Activated CD4-positive, alpha-beta T cell treated with anti-CD3 and anti-CD28 coated beads, Interleukin-2, amount 50 U/mL, for 16 hours (primary cell): ENCODE measurements at places on chromosomes 11 and 22.

DNA sequence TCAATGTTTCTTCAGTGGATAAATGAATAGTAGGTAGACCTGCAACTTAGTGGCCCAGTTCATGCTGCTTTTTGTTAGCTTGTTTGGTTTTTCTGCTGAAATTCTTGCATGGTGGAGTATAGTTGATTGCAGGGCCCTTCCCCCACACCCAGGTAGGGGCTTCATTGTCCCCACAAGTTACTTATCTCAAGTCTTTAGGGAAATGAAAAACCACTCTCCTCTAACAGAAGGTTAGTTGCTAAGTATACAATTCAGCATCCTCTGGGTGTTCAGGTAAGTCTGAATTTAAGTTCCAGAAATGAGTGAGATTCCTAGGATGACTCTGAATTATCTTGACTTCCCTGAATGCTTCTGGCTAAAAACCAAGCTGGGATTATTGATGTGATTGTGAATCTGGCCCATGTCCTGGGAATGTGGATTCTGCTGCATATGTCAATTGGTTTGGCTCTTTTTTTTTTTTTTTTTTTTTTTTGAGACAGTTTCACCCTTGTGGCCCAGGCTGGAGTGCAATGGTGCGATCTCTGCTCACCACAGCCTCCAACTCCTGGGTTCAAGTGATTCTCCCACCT lies 40.3 kb downstream of the BCL2L13 start:
- DNase-seq, result no peak

- DNase-seq, result no peak
Measured at GRCh38 chr11:46801694-46802470, 44.2 kb downstream of the CKAP5 start.

DNA sequence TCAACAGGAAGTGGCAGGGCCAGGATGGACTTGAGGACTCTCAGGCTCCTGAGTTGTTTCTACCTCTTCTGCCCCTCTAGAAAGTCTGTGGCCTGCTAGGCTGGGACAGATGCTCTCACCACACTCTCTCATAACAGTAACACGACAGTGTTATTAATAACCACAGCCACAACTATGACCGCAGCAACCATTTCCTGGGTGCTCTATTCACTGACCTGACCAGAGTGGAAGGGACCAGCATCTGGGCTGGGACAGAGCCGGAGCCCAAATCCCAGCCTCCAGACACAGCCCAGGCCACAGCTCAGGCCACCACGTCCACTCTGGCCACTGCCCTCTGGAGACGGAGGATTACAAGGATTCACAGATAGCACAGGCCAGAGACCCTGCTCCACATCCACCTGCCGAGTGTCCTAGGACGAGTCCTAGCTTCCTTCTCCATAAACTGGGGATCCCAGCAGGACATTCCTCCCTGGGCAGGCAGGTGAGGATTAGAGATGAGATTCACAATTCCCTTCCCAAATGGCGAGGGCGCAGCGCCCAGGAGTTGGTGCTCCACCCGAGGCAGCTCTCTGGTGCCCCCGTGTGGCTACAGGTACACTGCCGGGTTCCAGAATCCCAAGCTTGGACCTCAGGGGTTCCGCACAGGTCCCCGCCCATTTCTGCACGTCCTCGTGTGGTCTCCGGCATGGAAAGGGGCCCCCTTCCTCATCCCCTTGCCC lies 7.1 kb downstream of the PNPLA5 start:
- DNase-seq, result peak; percentile 58

- no peak for DNase-seq
Measured at GRCh38 chr11:119663279-119663678, 65.7 kb downstream of the NECTIN1 start.

DNA sequence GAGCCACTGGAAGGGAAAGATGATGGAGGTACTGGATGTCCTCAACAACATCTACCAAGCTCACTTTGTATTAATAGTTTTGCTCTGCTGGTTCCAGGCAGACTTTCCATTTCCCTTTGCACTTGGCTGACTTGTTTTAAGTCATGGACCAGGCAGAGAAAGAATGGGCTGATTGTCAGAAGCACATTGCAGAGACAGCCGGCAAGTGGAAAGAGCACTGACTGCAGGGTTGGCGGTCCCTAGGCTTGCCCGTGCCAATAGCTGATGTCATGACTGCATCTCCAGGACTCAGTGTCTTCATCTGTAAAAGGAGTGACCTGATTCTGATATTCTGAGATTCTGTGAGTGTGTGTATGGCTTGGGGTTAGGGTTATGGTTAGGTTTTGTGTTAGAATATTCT lies 20.9 kb upstream of the NNMT start:
- no peak for DNase-seq

- no peak for DNase-seq
Measured at GRCh38 chr22:22815397-22816170, 72.0 kb upstream of the IGLL5 start.

GRCh38 chr11:84634309-84634708 lies 992.8 kb downstream of the DLG2 start:
- no peak for DNase-seq

DNA sequence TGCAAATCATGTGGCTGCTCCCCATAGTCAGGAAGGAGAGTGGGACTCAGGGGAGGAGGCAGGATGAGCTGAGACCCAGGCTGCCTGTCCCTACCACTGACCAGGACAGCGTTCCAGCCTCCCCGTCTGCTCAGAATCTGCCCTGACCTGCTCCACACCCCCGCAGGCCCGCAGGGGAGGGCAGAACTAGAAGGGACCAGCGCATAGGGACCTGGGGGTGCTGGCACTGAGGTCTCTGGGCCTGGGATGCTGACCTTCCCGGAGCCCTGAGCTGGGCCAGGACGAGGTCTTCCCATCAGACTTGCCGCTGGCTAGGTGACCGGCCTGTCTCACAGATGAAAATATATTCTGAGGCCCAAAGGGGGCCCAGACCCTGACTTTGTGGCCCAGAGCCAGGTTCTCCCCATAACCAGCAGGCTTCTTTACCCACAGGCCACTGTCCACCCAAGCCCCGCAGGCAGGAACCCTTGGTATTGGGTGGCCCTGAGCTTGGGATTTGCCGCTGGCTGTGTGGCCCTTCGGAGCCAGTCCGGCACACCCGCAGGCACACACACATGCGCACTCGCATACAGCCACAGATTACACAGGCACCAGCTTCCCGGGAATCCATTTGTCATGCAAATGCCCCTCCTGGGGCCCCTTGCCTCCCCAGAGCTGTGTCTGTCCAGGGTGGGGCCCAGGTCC lies 13.8 kb upstream of the PIM3 start:
- no peak for DNase-seq

DNA sequence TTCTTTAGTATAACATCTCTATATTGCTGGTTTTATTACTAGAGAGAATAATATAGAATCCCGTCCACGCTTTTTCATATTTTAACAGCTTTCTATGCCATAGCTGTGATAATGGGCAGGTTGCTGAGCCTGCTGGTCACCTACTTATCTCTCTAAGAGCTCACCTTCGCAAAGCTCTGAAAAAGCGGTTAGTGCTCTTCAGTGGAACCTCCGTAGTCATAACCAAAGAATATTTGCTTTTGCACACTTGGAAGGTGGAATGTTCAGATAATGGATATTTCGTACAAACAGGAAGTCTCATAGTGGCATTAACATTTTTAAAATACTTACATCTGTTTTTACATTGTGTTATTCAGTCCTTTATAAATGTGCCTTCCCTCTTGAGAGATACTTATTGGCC lies 388.9 kb upstream of the ANO3 start:
- DNase-seq, result no peak

DNA sequence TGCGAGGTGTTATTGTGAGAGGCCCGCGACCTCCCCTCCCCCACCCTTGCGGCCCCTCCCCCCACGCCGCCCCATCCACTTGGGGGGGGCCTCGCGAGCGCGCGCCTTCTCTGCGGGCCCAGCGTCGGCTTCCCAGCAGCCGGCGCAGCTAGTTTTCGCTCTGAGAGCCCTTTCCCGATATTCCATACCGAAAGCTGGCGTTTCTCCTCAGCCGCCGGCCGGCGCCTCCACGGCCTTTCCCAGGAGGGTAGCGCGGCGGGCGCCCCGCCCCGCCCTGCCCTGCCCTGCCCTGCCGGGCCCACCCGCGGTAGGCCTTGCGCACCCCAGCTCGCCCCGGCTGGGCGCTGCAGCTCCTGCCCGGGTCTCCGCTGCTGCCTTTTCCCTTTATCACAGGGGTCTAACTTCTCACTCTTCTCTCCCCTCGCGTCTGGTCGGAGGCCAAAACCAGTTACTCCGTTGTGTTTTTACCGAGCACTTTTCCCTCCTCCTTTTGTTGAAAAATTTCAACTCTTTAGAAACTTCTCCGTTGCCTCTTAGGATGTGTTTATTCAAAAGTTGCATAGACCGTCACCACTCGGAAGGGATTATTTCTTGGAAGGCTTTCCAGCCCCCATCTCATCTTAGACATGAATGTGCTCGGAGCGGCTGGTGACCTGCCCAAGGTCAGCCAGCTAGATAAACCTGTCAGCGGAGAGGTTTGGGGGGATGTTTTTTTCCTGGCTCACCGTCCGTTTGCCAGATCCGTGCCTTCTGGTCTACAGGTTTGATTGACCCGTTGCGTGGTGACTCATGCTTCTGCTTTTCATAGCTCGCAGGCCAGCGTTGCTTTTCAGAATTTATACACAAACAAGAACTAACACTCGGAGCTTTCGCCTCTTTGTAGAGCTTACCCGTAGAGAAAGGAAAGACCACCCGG lies 648 bp downstream of the PAFAH1B2 start:
- DNase-seq, result peak; percentile 45

GRCh38 chr11:7630002-7630401 lies 43.3 kb downstream of the CYB5R2 start:
- DNase-seq, result no peak

- DNase-seq, result no peak
Measured at GRCh38 chr11:13680501-13681264, 12.2 kb downstream of the FAR1 start.

DNA sequence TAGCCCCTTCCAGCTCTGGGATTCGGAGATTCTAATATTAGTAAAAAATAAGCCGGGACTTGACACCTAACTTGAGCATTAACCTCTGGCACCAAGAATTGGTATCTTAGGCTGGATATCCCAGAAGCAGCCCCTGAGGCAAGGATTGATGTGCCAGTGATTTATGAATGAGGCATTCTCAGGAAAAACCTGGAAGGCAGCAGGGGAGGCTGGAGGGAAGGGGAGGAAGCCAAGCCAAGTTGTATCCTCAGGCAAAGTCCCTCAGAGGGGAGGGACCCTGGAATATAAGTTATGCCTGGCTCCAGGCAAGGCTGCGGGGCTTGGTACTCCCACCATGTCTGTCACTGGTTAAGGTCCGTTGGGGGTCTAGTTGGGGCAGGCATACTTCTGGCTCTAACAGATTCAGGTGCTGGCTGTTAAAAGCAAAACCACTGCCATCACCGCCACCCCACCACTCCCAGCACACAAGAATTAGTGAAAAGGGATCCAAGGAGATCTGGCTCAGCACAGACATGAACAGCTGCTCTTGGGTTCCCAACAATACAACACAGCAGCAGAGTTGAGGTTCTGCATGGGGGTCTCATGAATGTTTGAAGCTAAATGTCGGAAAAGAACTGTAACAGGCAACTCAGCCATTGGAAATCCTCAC lies 29.8 kb downstream of the LMO2 start:
- DNase-seq, result no peak

DNA sequence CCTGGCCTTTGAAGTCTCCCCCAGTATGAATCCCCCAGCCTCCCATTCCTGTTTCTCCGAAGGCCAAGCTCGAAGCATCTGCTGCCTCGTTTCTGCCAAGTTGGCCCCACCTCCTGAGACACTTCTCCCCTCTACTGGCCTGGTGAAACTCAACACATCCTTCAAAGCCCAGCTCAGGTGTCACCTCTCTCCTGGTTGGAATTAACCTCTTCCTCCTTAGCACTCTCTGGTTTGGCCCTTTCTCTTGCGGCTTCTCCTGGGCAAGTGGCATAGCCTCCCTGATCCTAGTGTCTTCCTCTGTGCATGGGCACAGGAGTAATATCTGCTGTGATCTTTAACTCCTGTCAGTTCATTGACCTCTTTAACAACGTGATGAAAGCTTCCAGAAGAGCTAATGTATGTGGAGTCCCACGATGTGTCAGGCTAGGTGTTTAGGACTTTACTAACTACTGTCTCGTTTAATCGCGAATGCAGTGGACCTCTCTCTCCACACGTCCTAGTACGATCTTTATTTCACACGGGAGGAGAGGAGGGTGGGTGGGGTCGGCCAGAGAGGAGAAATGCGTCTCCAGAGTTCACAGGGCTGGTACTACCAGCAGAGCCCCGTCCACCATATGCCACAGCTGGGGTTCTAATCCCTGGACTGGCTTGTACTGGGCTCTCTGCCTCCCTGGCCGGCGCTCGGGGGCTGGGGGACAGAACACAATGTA lies 826 bp upstream of the PTPRJ start:
- DNase-seq, result no peak

- DNase-seq, result no peak
Measured at GRCh38 chr22:50303848-50304527, 3.5 kb downstream of the PLXNB2 start.

GRCh38 chr11:132024587-132025295 lies 654.3 kb downstream of the NTM start:
- DNase-seq, result no peak

- DNase-seq, result no peak
Measured at GRCh38 chr11:87423161-87423560, 385.4 kb downstream of the TMEM135 start.

DNA sequence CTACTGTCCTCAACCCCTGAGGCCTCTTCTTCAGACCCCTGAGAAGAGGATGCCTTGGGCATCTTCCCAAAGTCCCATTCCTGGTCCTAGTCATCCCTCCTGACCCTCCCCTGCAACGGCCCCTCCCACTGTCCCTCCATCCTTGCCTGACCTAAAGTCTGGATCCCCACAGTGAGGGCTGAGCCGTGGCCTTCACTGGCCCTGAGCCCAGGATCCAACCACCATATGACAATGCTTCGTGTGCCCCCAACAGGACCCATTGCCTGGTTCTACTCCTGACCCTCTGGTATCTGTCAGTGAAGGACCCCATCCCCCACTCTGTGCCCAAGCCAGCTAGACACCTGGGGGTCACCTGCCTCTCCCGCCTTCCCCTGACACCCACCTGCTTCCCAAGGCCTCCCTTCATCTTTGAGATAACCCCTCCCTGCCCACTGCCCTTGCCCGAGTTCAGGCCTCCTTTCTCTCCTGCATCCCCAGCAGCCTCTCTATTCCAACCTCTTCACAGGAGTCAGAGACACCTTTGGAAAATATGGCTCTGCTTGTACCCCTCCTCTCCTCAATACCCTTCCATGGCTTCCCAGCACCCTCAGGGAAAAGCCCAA lies 48.0 kb downstream of the LRRC32 start:
- no peak for DNase-seq

DNA sequence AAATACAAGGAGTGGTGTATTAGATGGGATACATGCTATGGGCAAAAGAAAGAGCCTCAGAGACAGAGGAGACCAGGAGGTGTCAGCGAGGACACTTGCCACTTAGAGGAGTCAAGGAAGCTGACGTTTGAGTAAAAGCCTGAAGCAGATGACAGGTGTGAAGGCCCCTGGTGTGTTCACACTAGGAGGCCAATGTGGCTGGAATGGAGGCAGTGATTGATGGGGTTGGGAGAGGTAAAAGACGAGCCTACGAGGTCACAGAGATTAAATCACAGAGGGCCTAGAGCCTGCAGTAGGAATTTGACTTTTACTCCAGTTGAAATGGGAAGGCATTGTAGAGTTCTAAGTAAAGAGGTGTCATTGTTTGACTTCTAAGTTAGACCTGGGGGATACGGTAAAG lies 12.0 kb upstream of the GDPD5 start:
- DNase-seq, result no peak
